ENCODE measurements at places on chromosomes 13 and 19.

- no peak for DNase-seq
These were observed 129.4 kb downstream of the TUBA3C start for GRCh38 chr13:19052180-19052579.

DNA sequence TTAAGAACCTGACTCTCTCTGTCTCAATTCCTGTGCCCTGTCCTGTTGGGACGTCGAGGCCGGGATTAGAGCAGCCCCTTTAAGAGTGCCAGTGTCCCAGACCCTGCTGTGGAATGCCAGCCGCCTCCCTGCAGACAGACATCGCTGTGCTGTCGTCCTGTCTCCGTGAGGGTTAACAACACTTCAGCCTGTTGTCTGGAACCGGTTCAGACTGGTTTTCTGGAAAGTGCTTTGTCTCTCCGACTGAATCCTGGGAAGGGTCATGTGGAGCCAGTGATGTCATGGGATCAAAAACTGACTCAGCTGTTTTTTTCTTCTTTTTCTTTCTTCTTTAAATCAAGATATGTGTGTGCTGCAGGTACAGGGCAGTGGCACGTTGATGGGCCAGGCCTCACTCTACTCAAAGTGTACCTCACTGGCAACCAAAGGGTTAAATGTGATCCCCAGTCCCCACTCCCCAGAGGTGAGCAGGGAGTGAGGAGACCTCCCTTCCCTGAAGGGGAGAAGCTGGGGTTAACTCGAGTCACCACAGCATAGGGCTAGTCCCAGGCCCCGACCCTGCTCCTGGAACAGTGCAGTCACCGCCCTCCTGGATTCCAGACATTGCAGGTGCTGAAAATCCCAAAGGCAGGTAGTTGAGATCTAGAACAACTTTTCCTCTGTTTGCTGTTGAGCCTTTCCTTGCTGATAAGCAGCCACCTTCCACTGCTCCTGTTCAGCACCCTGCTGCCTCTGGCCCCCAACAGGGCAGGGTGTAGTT lies 50.8 kb downstream of the TSSK6 start:
- DNase-seq = no peak

GRCh38 chr13:76792731-76793347 lies 93.4 kb downstream of the KCTD12 start:
- DNase-seq = peak; percentile 19

- DNase-seq = no peak
These were observed 22.4 kb downstream of the ZNF329 start for GRCh38 chr19:58128041-58128685.

GRCh38 chr19:35462476-35462953 lies 14.5 kb downstream of the FFAR2 start:
- DNase-seq = no peak

- DNase-seq = no peak
These were observed 5.0 kb downstream of the ANKRD24 start for GRCh38 chr19:4187313-4188122.

DNA sequence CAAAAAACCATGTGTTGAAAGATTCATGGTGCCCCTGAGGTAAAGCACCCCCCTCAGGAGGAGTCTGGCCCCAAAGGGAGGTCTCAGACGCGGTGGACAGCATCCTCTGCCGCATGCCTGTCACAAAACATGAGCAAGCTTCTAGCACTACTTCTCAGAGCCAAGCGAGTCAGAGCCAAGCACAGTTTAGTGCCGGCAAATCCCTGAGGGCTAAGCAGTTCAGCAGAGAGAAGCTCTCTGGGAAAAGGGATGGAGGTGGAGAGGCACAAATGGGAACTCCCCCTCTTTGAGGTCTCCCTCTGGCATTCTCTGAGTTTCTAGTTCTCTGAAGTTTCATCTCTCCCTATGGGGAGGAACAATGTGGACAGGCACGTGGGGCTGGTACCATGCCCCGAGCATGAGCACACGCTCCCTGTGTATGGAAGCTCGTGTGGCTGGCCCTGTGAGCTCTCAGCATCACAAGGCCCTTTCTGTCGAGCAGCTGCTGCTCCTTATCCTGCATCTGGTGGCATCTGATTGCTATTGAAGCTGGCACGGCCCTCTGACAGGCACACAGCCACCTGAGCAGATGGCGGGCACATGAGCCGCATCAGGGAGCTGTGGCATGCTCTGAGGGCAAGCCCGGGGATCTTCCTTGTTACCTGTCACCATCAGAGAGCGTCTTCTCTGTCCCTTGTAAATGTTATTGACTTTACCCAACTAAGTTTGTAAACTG lies 325.1 kb downstream of the SLC7A1 start:
- no peak for DNase-seq

DNA sequence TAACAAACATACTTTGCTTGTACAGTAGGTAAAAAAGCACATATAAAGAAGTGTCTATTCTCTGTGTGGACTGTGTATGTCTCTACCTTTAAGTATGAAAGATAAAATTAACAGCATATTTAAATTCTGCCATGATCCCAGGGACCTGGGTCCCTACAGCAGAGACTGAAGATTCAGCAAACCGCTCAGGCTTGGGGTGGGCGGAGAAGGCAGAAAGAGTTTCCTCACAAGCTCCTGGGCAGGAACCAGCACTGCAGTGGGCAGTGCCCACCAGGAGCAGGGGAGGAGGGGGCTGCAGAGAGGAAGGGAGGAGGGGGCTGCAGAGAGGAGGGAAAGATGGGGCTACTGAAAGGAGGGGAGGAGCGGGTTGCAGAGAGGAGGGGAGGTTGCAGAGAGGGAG lies 44.6 kb upstream of the GRTP1 start:
- DNase-seq = no peak

DNA sequence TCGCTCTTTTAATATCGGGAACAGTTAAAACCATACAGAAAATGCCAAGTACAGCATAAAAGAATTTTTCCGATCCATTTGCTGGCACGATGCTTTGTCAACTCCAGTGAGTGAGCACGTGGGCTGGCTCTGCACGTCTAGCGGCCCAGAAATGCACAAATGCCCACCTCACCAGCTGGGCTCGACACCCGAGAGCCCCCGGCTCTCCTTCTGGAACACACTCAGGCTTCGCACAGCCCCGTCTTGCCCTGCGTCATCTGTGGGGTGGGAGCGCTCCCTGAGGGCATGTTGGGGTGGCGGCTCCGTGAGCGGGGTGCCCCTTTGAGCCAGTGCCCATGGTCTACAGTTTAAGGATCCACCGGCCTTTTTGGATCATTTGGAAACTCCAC lies 24.5 kb downstream of the ATP4B start:
- DNase-seq = no peak

GRCh38 chr19:38199340-38199739 lies 24.7 kb downstream of the DPF1 start:
- DNase-seq = no peak
